Activated naive CD4-positive, alpha-beta T cell treated with anti-CD3 and anti-CD28 coated beads for 36 hours (primary cell): ENCODE measurements at places on chromosomes 12 and 14.

GRCh38 chr12:54463034-54463433 lies 10.4 kb downstream of the GTSF1 start:
- DNase-seq, result no peak

GRCh38 chr14:28382444-28383190 lies 384.0 kb upstream of the FOXG1 start:
- DNase-seq, result no peak

DNA sequence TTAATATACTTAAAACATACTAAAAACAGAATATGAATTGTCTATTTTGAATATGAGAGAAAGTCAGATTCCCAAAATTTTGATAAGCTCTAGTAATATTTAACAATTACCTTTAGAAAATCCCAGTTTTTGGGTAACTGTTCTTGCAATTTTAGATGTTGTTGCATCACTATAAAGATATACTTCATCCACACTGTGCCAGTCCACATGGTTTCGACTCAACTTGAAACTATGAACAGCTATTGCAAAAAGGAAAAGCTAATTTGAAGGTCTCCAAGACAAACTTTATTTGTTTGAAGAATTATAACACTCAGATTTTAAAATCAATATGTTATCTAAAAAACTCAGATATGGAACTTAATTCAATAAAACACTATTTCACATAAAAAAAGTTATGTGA lies 59.9 kb downstream of the DDHD1 start:
- DNase-seq, result peak; percentile 27

GRCh38 chr14:99282261-99283050 lies 10.5 kb upstream of the BCL11B start:
- no peak for DNase-seq

DNA sequence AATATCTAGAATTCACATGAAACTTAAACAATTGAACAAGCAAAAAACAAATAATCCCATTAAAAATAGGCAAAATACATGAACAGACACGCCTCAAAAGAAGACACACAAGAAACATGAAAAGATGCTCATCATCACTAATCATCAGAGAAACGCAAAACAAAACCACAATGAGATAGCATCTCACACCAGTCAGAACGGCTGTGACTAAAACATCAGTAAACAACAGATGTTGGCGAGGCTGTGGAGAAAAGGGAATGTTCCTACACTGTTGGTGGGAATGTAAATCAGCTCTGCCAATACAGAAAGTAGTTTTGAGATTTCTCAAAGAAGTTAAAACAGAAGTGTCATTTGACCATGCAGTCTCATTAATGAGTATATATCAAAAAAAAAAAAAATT lies 121.3 kb downstream of the PTPRO start:
- DNase-seq, result no peak

GRCh38 chr12:45214749-45215418 lies 1.0 kb upstream of the ANO6 start:
- DNase-seq, result peak; percentile 32

DNA sequence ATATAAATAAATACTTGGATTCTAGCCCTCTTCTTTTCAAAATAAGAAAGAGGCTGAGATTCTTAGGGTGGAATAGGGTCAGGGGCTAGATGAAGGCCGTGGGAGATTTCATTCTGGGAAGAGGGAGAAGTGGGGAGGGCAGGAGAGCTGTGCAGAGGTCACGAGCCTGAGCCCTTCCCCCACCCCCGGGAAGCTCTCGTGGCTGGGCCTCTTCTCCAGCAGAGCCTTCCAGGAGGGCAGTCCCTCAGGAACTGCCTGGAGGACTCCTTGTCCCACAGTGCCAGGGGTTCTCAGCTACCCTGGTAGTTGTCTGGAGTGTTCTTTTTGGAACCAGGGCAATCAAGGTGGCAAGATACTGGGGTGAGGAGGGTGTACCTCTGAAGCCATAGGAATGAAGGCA lies 94.0 kb downstream of the ESR2 start:
- no peak for DNase-seq

- no peak for DNase-seq
Observed at GRCh38 chr12:541676-542324, 82.1 kb downstream of the B4GALNT3 start.

DNA sequence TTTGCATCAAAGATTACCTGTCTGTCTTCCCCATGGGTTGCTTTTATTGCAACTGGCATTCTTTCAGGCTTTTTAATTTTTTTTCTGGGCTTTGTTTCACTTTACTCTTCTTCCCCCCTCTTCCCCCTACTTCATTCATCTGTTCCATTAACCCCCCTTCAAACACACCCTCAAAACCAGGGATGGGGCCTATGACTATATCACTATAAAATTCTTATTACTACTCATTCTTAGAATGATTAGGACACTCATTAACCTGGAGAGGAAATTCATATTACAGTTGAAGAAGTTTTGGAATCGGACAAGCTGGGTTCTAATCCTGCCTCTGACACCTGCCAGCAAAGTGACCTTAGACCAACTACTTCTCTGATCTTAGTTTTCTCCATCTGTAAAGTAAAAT lies 24.8 kb upstream of the MDM1 start:
- no peak for DNase-seq

DNA sequence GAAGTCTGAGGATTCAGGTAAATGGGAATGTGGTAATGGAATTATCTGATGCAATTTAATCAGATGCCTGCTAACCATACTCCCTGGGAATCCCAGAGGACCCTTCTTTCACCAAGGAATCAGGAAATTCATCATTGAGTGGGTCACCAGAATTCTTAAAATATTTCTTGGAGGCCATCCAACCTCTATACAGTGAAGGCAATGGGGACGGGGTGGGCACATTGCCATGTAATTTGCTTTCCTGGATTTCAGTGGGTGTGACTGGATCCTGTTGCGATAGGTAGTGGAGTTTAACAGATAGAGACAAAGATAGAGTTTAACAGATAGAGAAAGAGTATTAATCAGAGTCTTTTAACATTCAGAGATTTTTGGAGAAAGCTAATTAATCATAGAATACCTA lies 394.4 kb downstream of the DAD1 start:
- DNase-seq, result no peak

- DNase-seq, result peak; percentile 72
Observed at GRCh38 chr12:93244514-93245077, 133.1 kb upstream of the NUDT4 start.
